ENCODE measurements at places on chromosomes 4 and X.

DNA sequence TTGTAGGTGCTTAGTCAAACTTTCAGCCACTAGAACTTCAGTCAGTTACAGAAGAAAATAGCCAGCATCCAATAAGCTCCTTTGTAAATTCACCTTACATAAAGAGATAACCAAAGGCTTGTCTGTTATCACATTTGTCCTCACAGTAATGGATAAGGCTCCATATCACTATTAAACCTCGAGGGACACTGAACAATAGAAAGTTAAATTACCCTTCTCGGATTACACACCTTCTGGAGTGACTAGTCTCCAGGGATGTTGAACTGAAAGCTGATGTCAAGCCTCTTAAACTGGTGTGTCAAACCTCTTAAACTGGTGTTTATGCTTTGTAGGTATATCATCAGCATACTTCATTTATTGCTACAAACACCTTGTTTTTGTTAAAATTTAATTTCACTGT, 639.0 kb downstream of the CENPC start:
- DNase-seq, result no peak

DNA sequence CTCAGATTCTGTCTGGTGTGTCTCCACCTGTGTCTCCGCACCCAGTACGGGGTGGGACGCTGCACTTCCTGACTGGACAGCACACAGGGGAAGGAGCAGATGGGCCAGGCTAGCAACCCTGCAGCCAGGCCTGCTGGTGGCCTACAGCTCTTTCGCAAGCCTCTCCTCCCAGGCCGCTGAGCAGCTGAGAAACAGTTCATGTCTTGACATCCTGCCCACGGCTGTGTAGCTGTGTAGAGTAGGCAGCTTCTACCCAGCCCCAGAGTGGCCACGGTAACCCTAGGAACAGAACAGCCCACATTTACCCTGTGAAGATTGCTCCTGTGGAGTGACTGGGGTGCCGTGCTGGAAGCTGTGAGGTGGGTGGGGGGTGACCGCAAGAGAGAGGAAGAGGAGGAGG, 38.9 kb downstream of the CCNQ start:
- DNase-seq, result no peak

DNA sequence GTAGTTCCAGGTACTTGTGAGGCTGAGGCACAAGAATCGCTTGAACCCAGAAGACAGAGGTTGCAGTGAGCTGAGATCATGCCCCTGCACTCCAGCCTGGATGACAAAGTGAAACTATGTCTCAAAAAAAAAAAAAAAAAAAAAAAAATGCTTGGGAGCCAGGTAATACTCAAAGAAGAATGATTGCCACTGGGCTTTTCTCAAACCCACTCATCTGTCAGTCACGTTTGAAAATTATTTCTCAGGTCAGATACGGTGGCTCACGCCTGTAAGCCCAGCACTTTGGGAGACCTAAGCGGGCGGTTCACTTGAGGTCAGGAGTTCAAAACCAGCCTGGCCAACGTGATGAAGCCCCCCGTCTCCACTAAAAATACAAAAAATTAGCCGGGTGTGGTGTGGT, 155.7 kb downstream of the RELL1 start:
- DNase-seq, result no peak

GRCh38 chrX:17374619-17375366, at the start of gene NHS:
NHS (plus strand) TSS chrX:17375200; CDS start chrX:17375758, 558 bp downstream.
- peak; percentile 69 for DNase-seq

DNA sequence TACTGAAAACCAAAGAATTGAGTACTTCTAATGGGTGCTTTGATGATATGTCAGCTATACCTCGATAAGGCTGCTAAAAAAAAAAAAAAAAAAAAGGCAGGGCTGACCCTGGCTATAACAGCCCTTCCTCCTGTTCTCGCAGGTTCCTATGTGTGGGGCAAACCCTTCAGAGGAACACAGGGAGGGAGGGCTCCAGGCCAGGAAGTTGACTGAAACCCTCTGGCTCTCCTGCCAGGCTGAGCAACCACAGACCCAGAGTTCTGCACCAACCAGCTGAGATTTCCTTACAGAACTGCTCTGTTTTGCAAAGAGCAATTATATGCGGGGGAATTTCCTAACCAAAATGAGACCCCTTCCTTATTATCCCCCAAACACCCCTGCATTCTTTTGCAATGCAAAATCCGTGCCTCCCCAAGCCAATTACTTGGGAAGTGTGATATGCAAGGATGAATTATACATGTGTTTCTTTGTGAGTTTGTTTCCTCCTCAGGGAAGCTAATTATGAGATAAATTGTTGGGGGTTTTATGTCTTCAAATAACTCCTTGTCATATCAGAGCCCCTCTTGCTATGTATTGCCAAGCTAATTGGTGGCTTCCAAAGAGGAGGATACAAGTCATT, 45.6 kb downstream of the PDHA1 start:
- no peak for DNase-seq

GRCh38 chrX:68650491-68650890, 3.0 kb downstream of the STARD8 start:
- DNase-seq, result no peak

GRCh38 chr4:54189140-54189539, 40.0 kb upstream of the PDGFRA start:
- DNase-seq, result no peak

GRCh38 chr4:141640696-141641095, 4.3 kb downstream of the IL15 start:
- no peak for DNase-seq

DNA sequence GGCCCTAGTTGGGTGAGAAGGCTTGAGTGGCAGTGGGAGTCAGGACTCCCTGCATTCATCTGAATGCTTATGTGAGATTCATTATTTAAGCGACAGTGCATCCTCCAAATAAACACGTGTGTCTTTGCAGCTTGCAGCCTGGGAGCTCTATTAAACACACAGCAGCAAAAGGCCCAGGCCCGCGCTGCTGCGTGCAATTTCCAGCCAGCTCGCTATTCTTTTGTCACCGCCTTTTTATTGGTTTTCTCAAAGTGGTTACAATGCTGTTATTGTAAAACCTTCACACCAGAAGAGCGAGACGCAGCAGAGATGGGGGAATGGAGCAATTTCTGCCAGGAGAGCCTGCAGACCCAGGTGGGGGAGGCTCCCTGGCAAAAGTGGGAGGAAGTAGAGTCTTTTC, 252.5 kb downstream of the BCOR start:
- DNase-seq, result no peak
